ENCODE measurements at places on chromosomes 2 and 18.

- DNase-seq = no peak
Measured at GRCh38 chr2:128449226-128450061, 130.8 kb upstream of the HS6ST1 start.

- DNase-seq = no peak
Measured at GRCh38 chr2:133952896-133953295, 301.0 kb upstream of the MGAT5 start.

GRCh38 chr2:86675511-86676015 is 44.5 kb upstream of the RMND5A start:
- no peak for DNase-seq

- no peak for DNase-seq
Measured at GRCh38 chr18:50466634-50467033, 91.8 kb downstream of the SKA1 start.

GRCh38 chr2:8754106-8754776 is 72.4 kb downstream of the ID2 start:
- no peak for DNase-seq

GRCh38 chr2:58976375-58977071 is 735.4 kb upstream of the FANCL start:
- no peak for DNase-seq

DNA sequence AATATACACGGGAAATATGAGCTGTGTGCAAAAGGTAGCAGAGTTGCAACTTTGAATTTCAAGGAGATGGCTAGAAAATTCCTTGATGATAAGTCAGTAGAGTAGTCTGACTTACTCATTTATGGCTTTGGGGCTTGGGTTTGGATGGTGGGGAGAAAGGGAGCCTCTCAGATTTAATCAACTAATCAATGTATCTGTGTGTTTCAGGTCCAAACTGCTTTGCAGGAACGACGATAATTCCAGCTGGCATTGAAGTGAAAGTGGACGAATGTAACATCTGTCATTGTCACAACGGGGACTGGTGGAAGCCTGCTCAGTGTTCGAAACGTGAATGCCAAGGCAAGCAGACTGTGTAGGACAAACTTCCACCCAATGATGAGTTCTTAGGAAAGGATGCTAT is 164.6 kb downstream of the VWC2L start:
- DNase-seq = no peak

DNA sequence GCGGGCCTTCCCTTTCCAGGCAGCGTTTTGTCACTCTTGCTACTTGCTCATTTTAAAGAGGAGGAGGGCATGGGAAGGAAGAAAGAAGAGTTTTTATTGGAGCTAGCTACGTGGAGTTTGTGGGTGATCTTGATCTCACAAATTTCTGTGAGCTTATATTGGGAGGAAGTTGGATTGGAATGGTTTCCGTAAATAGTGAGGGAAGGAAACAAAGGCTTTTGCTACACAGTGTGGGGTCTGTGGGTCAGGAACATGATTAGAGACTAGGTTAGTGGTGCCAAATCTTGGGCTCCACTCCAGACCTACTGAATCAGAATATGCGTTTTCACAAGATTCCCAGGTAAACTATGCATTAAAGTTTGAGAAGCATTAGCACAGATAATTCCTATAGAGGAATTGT is 8.1 kb downstream of the RALB start:
- no peak for DNase-seq

GRCh38 chr2:68387408-68388350 is 22.6 kb downstream of the PLEK start:
- no peak for DNase-seq

DNA sequence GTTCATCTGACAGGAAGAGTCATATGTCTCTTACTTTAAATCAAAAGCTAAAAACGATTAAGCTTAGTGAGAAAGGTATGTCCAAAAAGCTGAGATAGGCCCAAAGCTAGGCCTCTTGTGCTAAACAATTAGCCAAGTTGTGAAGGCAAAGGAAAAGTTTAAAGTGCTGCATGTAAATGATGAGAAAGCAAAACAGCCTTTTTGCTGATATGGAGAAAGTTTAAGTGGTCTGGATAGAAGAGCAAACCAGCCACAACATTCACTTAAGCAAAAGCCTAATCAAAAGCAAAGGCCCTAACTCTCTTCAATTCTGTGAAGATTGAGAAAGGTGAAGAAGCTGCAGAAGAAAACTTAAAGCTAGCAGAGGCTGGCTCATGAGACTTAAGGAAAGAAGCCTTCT is 511.3 kb upstream of the FAM98A start:
- DNase-seq = no peak

DNA sequence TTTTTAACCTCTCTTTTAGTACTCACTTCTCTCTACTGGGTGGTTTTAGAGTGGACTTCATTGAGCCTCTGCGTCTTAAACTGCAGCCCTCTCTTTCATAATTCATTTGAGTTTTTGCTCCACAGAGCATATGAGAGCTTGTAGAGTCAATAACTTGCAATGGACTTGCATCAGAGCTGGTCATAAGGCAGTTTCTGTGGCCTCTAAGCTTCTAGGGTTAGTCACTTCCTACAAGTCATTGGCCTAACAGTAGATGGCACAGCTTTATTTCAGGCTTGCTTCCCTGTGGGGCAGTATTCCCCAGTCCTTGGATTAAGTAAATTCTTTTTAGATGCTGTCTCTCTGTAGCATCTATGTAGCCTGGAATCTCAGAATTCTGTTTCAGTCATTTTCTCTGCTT is 1435.7 kb downstream of the LRP1B start:
- DNase-seq = no peak

DNA sequence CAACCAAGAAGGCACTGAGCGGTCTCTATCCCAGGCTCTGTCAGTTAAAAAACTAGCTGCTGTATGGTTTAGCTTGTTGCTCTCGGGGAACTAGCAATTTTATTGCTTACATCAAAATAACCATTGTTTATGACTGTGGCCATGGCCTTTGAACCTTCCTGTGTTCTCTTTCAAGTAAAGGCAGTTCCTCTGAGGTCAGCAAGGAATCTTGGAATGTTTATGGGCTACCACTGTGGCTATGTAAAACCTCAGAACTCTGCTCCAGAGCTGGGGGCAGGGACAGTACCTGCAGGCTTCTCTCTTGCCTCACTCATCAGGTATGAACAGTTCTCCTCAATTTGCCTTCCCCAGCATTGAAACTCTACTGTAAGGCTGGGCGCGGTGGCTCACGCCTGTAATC is 416.0 kb upstream of the NETO1 start:
- DNase-seq = no peak

DNA sequence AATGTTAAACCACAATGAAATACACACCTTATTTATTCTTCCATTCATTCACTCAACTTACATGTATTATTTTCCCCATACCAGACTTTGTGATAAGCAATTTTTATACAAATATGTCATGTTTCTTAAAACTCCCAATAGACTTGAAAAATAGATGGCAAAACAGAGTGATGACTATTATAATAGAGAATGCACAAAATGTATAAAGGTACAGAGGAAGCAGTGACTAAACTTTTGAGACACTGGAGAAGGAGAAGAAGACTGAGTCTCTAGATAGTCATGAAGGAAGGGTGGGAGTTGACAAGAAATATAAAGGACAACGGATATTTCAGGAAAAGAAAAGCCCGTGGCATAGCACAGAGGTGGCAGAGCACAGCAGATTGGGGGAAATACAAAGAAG is 198.1 kb upstream of the SLC39A10 start:
- no peak for DNase-seq

All from stimulated activated CD4-positive, alpha-beta T cell treated with anti-CD3 and anti-CD28 coated beads, Interleukin-15, amount 100 ng/mL, for 1 hour (primary cell).